ENCODE measurements at places on chromosomes 12 and 14.

GRCh38 chr12:105433804-105434203 is 103.3 kb downstream of the C12orf75 start:
- DNase-seq: no peak

- no peak for DNase-seq
These were observed 26.0 kb downstream of the LRP6 start for GRCh38 chr12:12240662-12241340.

DNA sequence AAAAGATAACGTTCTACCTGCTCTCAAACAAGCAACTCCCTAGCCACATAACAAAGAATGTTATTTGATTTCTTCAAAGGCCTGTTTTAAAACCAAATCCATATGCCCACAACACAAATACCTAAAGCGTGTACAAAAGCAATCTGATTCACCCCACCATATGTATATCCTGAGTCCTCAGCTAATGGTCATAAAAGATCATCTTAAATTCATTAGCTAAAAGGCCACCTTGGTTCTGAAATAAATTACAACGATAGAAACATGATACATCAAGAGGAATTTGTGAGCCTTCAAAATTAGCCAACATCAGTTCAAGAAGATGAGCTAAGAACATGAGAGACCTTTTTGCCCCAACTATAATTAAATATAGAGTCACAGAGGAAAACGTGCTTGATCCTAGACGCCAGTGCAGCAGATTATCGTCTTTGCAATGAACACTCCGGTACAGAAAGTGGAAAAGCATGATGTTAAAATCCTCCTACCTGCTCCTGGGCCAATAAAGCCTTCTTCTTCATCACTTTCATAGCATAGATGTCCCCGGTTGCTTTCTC is 20.0 kb downstream of the CIT start:
- DNase-seq: no peak

GRCh38 chr12:113065126-113066007 is 8.8 kb downstream of the DTX1 start:
- no peak for DNase-seq

DNA sequence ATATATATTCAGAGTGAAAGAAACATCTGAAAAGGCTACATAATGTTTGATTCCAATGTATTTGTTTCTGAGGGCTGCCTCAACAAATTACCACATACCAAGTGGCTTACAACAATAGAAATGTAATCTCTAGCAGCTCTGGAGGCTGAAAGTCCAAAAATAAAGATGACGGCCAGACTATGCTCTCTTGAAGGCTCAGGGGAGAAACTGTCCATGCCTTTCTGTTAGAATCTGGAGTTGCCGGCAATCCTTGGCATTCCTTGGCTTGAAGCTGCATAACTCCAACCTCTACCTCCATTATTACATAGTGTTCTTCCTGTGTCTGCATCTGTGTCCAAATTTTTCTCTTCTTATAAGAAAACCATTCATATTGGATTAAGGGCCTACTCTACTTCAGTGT is 68.1 kb upstream of the PLEKHG7 start:
- no peak for DNase-seq

GRCh38 chr12:57173089-57173488 is 25.7 kb upstream of the LRP1-AS start:
- no peak for DNase-seq

GRCh38 chr12:128671528-128672042 is 152.2 kb downstream of the SLC15A4 start:
- no peak for DNase-seq

- no peak for DNase-seq
These were observed 115.5 kb downstream of the SLC38A1 start for GRCh38 chr12:46153268-46153872.

DNA sequence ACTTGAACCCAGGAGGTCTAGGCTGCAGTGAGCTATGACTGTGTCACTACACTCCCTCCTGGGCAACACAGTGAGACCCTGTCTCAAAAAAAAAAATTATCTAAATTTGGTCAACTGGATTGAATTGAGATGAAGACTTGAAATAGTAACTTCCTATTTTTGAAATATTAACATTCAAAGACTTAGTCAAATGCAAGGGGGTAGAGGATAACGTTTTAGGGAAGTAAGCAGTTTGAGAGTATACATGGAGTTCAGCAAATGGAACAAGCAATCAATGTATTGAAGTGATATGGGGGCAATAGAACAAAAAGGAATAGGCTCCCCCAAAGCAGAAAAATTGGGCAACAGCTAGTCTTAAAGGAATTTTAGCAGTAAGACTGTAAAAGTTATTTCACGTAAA is 4.6 kb upstream of the MFAP5 start:
- DNase-seq: no peak

DNA sequence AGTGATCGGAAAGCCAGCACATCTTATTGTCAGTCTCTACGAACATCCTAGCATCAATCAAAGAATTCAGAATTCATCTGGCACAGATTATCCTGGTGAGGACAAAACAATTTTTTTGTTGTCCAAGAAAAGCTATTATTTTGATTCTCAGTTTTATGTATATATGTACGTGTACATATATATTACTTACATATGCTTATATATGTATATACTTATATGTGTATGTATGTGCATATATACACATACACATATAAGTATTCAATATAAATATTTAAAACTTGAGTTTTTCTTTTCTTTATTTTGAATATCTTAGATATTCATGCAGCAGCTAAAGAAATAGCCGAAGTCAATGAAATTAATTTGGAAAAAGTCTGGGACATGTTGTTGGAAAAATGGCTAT is 77.9 kb downstream of the KNTC1 start:
- DNase-seq: no peak

- DNase-seq: no peak
These were observed 173.2 kb downstream of the EGLN3 start for GRCh38 chr14:33777681-33778080.

DNA sequence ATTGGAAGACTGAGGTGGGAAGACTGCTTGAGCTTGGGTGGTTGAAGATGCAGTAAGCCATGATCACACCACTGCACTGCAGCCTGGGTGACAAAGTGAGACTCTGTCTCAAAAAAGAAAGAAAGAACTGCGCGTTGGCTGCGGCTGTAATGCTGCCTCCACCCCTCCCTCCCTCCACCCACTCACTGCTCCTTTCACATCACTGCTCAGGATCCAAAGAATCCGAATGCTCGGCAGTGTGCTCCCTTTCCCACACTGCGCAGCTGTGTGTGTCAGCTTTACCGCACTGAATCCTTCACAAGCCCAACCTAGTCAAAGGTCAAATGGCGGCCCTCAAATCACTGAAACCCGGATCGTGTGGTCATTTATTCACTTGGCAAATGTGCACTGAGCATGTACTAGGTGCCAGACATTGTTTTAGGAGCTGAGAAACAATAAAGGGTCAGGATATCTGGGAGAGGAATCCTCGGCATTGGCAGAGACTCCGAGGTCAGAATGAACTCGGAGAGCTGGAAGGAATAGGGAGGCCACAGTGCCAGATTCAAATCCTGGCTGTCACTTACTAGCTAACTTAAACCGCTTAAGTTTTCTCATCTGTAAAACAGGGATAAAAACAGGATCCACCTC is 11.5 kb upstream of the TDRD9 start:
- DNase-seq: no peak

GRCh38 chr12:124031058-124031457 is 58.0 kb downstream of the ZNF664 start:
- no peak for DNase-seq

- no peak for DNase-seq
These were observed 53.7 kb downstream of the WIF1 start for GRCh38 chr12:65067383-65067782.

- peak; percentile 6 for DNase-seq
These were observed 47.8 kb upstream of the RERG start for GRCh38 chr12:15268927-15269552.

- no peak for DNase-seq
These were observed 917.0 kb downstream of the LRFN5 start for GRCh38 chr14:42523666-42524065.

GRCh38 chr12:99960311-99960710 is 24.4 kb downstream of the ANKS1B start:
- DNase-seq: no peak

DNA sequence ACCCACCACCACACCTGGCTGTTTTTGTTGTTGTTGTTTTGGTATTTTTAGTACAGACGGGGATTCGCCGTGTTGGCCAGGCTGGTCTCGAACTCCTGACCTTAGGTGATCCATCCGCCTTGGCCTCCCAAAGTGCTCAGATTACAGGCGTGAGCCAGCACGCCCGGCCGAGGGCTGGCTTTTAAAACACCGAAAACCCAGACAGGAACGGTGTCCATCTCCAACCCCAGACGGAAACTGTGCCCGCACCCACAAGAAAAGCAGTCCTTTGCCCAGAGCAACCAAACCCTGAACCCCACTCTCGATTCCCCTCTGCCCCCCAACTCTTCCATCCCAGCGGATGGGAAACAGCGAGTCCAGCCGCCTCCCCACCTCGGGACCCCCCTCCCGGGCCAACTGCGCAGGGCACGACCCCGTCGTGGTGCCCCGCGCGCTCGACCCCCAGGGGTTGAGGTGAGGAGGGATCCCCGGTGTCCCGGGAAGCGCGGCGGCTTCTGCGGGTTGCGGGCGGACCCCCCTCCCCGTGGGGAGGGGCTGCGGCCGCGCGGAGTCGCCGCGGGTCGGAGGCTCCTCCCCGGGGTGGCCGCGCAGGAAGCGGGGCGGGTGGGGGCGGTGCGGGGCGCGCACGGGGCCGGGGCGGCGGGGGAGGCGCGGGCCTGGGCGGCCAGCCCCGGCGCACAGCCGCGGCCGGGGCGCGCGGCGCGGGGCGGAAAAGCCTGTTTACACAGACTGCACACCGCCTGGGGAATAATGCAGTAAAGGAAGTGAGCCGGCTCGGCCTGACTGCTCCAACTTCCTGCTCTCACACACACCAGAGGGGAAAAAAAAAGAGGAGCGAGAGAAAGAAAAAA is at the start of gene ELK3:
TSS of gene ELK3 (plus strand) at position 651 of the 851 bp plus-strand sequence.
- DNase-seq: peak; percentile 59

GRCh38 chr14:34971801-34972200 is 11.0 kb upstream of the SRP54 start:
- DNase-seq: no peak

DNA sequence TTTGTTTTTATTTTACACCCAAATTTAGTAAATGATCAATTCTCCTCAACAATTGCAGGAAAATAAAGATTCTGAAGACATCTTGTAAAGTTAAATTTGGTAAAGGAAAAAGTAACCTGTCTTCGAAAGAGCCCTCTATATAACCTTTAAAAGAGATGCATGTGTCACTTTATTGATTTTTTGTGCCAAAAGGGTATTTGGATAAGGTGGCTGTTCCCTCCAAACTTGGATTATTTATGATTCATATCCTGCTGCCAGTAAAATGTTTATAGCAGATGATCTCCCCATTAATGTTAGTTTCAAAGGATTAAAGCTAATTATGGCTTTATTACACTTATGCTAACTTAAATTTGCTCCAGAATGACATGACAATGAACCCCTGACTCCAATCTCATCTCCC is 98.8 kb downstream of the DUSP6 start:
- no peak for DNase-seq

DNA sequence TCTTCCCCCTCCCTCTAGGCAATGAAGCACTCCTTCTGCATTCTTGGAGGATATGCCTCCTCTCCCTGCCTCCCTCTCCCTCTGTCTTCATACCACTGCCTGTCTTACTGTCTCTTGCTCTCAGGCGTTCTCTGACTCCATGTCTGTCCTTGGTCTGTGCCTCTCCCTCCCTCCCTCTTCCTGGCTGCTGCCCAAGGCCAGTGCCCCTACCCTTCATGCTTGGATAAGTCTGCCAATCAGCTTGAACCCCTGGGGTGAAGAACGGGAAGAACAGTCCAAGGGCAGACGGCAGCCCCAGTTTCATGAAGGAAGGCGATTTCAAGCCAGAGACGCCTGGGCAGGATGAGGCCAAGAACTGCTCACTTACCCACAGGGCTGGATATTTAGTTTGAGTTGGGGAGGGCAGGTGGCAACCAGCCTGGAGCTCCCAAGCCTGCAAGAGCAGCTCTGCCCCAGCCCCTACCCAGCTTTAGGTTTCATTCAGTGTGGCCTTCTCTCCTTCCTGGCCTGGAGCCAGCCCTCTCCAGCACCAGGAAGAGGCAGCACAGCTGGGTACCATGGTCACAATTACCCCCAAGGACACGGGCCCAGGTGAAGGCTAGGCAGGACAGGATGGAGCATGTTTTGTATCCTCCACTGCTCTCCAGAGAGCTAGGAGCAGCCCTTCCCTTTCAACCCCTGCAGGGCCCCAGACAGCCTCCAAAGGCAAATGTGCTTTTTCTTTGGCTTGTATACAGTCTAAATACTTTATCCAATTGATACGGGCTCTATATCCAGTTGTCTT is 35.8 kb upstream of the LTBP2 start:
- DNase-seq: no peak

DNA sequence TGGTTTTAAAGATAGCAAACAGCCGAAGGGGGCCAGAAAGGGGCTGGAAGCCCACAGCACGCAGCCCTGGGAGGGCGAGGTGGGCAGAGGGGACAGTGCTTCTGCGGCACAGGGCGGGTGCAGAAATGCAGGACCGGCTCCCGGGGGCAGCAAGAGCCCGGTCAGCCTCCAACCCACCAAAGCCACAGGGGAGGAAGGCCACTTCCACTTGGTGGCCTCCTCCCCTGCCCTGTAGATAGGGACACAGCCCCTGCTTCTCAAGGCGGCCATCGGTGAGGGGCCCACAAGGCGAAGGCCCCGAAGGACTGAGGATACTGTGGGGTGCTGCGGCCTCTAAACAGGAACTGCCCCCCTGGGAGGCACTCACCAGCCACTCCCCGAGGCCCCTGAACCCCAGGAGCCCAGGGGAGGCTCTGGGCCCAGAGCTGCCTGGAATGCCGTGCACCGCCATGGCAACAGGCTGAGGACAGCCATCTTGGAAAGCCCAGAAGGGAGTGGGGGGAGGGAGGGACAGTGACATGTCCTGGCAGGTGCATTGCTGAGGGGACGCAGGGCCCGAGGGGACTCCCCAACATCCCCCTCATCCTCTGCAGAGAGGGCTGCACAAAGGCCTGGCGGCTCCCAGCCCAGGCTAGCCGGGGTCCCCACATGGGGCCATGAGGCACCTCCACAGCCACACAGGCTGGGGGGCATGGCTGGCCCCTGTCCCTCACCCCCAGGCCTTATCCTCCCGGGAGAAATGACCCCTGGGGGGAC is 114.7 kb downstream of the NCOR2 start:
- DNase-seq: no peak

DNA sequence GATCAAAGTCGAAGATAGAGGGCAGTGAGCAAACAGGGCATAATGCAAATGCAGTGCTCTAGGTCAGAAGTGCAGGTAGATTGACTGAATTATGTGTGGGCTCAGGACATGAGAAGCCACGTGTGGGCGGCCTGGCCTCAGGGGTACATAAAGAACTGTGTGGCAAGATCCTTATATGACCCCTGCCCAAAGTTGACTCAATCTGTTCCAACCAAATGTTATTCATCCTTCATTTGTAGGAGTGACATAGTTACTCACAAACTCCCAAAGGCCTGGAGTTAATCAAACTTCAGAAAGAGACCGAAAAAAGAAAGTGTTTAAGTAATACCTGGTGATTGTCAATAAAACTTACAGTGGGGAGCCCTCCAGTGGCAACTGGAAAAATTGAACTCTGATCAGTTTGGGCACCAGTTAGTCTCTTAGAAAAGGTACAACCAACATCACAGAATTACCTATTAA is 150.4 kb upstream of the FAR2 start:
- DNase-seq: no peak

All from activated naive CD4-positive, alpha-beta T cell (primary cell).